ENCODE measurements at places on chromosomes 2 and 18. TPM values are rescaled to one million over a fixed set of nuclear protein-coding genes. Genes with fewer than 3 reads are reported as not detected.

GRCh38 chr2:79219383-79219988 is 59.9 kb upstream of the REG3A start:
- H3K27me3 ChIP-seq = no peaks in the 10 kb centered on the region
- DNase-seq = no peak
- H3K4me3 ChIP-seq = no peak overlapping the region
- H3K36me3 ChIP-seq = no peaks in the 10 kb centered on the region
- no peaks in the 10 kb centered on the region for H3K4me1 ChIP-seq

DNA sequence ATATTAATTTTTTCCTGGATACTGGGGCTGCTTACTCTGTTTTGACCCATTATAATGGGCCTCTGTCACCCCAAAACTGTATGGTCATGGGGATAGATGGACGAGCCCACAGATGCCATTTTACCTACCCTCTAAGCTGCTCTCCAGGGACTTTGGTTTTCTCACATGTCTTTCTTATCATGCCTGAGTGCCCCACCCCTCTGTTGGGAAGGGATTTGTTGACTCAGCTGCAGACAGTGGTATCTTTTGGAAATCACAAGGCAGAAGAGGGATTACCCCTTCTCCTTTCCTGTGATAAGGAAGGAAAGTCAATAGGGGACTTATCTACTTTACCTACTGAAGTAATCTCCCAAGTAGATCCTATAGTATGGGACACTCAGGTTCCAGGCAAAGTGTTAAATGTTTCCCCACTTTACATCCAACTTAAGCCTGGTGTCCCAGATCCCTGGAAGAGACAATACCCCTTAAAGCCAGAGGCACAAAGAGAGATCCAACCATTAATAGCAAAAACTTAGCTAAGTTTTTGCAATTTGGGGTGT is 182.7 kb downstream of the RNF152 start:
- no peaks in the 10 kb centered on the region for H3K36me3 ChIP-seq
- no peaks in the 10 kb centered on the region for H3K4me1 ChIP-seq
- H3K27ac ChIP-seq = no peak overlapping the region
- H3K27me3 ChIP-seq = no peaks in the 10 kb centered on the region
- DNase-seq = no peak
- no peak overlapping the region for H3K4me3 ChIP-seq

DNA sequence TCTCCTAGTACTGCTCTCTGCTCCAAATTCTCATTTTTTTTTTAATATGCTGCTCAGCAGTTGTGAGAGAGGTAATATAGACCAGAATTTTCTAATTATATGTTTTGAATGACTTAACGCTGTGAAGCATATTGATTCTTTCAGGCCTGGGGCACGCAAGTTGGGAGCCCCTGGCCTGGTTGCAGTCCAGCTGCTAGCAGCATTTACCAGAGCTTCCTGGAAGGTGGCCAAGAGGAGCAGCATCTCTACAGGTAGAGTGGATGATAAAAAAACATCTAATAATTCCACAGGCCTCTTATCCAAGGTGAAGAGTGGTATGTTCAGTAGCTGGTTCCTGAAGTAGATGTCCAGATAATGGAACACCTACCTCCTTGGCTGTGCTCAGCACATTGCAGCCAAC is 7.3 kb upstream of the UGP2 start:
- no peaks in the 10 kb centered on the region for H3K4me1 ChIP-seq
- H3K27me3 ChIP-seq = no peaks in the 10 kb centered on the region
- H3K4me3 ChIP-seq = no peak overlapping the region
- H3K27ac ChIP-seq = no peak overlapping the region

DNA sequence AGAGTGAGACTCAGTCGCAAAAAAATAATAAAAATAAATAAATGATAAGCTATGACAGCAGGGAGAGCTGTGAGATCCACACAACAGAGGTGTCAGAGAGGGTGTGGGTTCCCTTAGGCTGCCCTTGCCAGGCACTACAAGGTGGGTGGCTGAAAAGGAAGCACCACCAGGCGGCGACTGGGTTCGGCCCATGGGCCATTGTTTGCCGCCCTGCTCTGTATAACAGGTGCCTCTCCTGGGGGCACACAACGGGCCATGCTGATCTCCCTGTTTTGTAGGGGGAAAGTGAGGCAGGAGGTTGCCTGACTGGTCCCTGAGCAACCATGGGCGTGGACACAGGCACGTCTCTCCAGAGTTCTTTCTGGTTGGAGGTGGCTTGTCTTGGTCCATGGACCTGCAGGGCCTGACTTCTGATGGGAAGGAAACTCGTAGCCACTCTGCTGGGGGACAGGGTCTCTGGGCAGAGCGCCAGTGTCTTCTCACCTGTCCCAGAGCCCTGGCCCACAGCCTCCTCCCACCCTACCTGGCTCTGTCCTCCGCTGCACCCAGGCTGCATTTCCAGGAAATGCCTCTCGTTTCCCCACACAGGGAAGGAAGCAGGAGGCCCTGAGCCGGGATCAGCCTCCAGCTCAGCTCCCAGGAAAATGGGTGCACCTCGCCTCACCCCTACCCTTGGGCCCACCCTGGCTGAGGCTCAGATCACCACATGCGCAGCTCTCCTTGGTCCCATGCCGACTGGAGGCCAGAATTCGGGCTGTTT is 109.6 kb upstream of the ODC1 start:
- no peaks in the 10 kb centered on the region for H3K27me3 ChIP-seq
- H3K4me3 ChIP-seq = no peak overlapping the region
- no peak for DNase-seq
- H3K36me3 ChIP-seq = no peaks in the 10 kb centered on the region
- no peaks in the 10 kb centered on the region for H3K4me1 ChIP-seq

GRCh38 chr2:4635289-4635688 is 931.9 kb downstream of the DCDC2C start:
- no peaks in the 10 kb centered on the region for H3K4me1 ChIP-seq
- no peaks in the 10 kb centered on the region for H3K27me3 ChIP-seq
- H3K4me3 ChIP-seq = no peak overlapping the region
- H3K36me3 ChIP-seq = no peaks in the 10 kb centered on the region
- no peak overlapping the region for H3K27ac ChIP-seq
- no peak for DNase-seq

- H3K27me3 ChIP-seq = no peaks in the 10 kb centered on the region
- no peaks in the 10 kb centered on the region for H3K4me1 ChIP-seq
- H3K27ac ChIP-seq = no peak overlapping the region
- no peak overlapping the region for H3K4me3 ChIP-seq
- H3K36me3 ChIP-seq = no peaks in the 10 kb centered on the region
These were observed 35.4 kb upstream of the HNMT start for GRCh38 chr2:137928547-137929518.

DNA sequence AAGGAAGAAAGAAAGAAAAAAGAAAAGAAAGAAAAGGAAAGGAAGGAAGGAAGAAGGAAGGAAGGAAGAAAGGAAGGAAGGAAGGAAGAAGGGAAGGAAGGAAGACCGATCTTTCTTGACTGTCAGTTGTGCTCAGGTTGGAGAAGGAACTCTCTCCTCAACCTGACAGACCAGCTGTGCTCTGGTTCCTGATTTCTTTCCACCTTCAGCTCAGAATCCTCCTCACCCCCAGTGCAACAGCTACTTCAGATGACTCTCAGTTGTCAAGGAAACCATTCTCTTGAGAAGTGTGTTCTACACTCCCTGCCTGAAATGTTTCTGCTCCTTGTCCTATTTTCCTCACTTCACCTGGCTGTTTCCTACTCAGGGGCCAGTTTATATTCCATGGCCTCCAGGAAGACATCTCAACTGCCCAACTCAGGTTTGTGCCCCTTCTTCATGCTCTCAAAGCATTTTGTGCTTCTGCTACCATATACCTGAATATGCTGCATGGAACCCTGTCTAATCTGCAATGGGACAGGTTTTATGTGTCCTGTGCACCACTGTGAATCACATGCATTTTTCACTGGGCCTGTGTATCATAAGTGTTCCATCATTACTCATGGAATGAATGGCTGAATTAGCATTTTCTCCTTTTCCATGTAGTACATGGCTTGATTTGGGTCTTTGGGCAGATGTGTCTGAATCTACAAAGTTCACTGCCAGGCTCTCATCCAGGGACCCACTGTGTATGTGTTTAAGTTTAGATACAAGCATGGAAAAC is 32.8 kb upstream of the DOCK10 start:
- no peak overlapping the region for H3K4me3 ChIP-seq
- no peak overlapping the region for H3K27ac ChIP-seq
- no peaks in the 10 kb centered on the region for H3K4me1 ChIP-seq
- H3K36me3 ChIP-seq = no peaks in the 10 kb centered on the region

GRCh38 chr18:4821801-4822200 is 366.7 kb upstream of the DLGAP1 start:
- H3K27me3 ChIP-seq = no peaks in the 10 kb centered on the region
- no peak overlapping the region for H3K27ac ChIP-seq
- H3K36me3 ChIP-seq = no peaks in the 10 kb centered on the region
- no peaks in the 10 kb centered on the region for H3K4me1 ChIP-seq
- H3K4me3 ChIP-seq = no peak overlapping the region

DNA sequence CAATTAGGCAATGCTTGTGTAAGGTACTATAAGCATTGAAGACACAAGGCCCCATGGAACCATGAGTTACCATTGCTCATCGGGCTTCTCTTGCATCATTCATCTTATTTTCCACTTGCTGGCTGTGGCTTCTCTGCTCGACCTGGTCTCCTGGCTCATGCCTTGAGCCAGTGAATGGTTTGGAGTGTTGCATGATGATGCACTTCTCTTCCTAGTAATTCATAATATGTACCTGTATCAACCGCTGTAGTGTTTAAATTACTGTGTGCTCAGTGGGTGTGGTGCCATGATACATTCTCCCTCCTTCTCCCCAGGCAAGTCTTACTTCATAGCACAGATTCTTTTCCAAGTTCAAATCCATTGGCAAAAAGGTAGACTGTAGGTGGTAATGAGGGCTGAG is 66.8 kb downstream of the ABCA12 start:
- H3K4me3 ChIP-seq = no peak overlapping the region
- H3K27me3 ChIP-seq = no peaks in the 10 kb centered on the region
- H3K27ac ChIP-seq = no peak overlapping the region
- DNase-seq = no peak
- H3K4me1 ChIP-seq = no peaks in the 10 kb centered on the region

DNA sequence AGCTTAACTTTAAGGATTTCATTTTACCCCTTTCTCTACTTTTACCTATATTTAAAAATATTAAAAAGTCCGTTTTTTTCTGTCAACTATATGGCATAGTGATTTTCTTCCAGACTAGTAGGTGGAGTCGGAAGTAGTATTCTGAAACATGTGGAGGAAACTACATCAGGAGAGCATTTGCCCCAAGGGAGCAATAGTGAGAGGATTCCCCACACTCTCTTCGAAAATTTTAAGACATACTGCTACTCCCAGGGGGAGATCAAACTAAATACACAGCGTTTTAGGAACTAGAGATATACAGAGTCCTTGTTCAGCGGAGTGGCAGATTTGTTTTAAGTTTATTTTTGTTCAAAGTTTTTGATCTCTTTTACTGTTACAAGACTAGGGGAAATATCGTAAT is 40.6 kb downstream of the METAP1D start:
- no peak for DNase-seq
- no peaks in the 10 kb centered on the region for H3K36me3 ChIP-seq
- H3K4me3 ChIP-seq = no peak overlapping the region

- H3K27ac ChIP-seq = peak overlapping the region; percentile 59
- no peaks in the 10 kb centered on the region for H3K36me3 ChIP-seq
- peak; percentile 65 for DNase-seq
- H3K4me1 ChIP-seq = no peaks in the 10 kb centered on the region
- peak overlapping the region; percentile 23 for H3K4me3 ChIP-seq
- no peaks in the 10 kb centered on the region for H3K27me3 ChIP-seq
These were observed 24.5 kb downstream of the TIMM21 start for GRCh38 chr18:74172697-74173433.

- no peak overlapping the region for H3K4me3 ChIP-seq
- no peak overlapping the region for H3K27ac ChIP-seq
- H3K27me3 ChIP-seq = no peaks in the 10 kb centered on the region
- no peaks in the 10 kb centered on the region for H3K36me3 ChIP-seq
These were observed 814.1 kb upstream of the SALL3 start for GRCh38 chr18:78165525-78165924.

DNA sequence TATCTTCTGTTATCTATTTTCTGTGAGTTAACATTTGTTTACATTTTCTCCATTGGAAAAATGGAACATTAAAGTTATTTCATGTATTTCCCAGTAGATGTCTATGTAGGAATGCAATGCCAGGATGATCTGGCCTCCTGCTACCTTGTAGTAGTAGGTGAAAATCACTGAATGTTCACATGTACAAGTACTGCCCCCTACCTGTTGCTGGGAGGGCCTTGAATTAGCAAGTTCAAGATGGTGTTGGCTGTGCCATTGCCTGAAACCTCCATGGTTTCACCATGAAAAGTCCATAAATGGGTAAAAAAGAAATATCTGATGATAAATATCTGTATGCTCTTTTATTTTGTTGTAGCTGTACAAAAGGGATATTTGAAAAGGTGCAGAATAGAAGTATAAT is 30.7 kb downstream of the XRCC5 start:
- no peak overlapping the region for H3K27ac ChIP-seq
- no peaks in the 10 kb centered on the region for H3K27me3 ChIP-seq

DNA sequence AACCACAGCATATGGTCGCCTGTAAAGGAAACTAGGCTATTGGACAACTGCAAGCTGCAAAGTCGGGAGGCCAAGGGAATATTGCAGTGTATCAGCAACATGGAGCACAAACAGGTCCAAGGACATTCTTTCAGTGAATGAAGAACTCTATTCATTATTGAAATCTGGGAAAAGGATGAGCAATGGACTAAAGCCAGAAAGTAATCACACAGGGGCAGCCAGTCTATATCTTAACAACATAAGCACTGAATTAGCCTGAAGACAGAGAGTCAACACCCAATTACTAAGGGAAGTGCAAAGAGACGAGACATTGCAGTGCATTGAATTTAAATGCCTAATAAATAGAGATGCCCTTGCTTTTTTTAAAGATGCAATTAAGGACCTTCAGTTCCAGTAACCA is 615.5 kb upstream of the SETBP1 start:
- no peaks in the 10 kb centered on the region for H3K4me1 ChIP-seq

- no peaks in the 10 kb centered on the region for H3K36me3 ChIP-seq
- no peaks in the 10 kb centered on the region for H3K27me3 ChIP-seq
- H3K4me3 ChIP-seq = no peak overlapping the region
- no peak for DNase-seq
- no peaks in the 10 kb centered on the region for H3K4me1 ChIP-seq
These were observed 531.1 kb downstream of the PARD3B start for GRCh38 chr2:205076405-205076804.

GRCh38 chr2:174633623-174633930 is 36.0 kb upstream of the WIPF1 start:
- no peak for DNase-seq
- H3K4me1 ChIP-seq = peaks cover 16% of the 10 kb centered on the region
- H3K36me3 ChIP-seq = no peaks in the 10 kb centered on the region
- peak overlapping the region; percentile 81 for H3K27ac ChIP-seq

GRCh38 chr2:196384729-196385128 is 213.4 kb upstream of the STK17B start:
- H3K27ac ChIP-seq = no peak overlapping the region
- H3K27me3 ChIP-seq = no peaks in the 10 kb centered on the region
- no peaks in the 10 kb centered on the region for H3K4me1 ChIP-seq
- no peaks in the 10 kb centered on the region for H3K36me3 ChIP-seq
- no peak for DNase-seq

GRCh38 chr2:180520206-180520605 is 460.2 kb upstream of the UBE2E3 start:
- H3K27ac ChIP-seq = no peak overlapping the region
- H3K36me3 ChIP-seq = no peaks in the 10 kb centered on the region
- DNase-seq = no peak
- H3K4me1 ChIP-seq = no peaks in the 10 kb centered on the region

Gene NPAS2
- total RNA-seq = 19.5 TPM

Gene SERPINB7
- total RNA-seq = not detected

Gene SLC19A3
- 37.3 TPM for total RNA-seq

Gene MDH1B
- 2.4 TPM for total RNA-seq

Gene NYAP2
- total RNA-seq = 3.1 TPM

Gene GKN2
- 87.8 TPM for total RNA-seq

Gene UPP2
- not detected for total RNA-seq

Gene MC4R
- total RNA-seq = not detected

Gene ABCB11
- not detected for total RNA-seq

Gene BMP10
- total RNA-seq = not detected

Gene ADRA2B
- 0.22 TPM for total RNA-seq
